ENCODE measurements at places on chromosomes 7 and 10.
A peak's percentile ranks its signal among the peaks of the same experiment; 100 is the strongest.

- peak; percentile 38 for DNase-seq
Observed at GRCh38 chr7:8179486-8179885, 82.5 kb downstream of the ICA1 start.

DNA sequence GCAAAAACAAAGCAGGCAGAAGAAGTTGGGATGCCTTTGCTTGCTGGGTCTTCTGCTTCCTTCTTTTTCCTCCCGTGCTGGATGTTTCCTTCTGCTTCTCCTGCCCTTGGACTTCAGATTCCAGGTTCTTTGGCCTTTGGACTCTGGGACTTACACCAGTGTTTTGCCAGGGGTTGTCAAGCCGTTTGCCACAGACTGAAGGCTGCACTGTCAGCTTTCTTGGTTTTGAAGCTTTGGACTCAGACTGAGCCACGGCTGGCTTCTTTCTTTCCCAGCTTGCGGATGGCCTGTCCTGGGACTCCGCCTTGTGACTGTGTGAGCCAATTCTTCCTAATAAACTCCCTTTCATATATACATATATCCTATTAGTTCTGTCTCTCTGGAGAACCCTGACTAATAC lies 11.3 kb upstream of the LCOR start:
- DNase-seq, result no peak

DNA sequence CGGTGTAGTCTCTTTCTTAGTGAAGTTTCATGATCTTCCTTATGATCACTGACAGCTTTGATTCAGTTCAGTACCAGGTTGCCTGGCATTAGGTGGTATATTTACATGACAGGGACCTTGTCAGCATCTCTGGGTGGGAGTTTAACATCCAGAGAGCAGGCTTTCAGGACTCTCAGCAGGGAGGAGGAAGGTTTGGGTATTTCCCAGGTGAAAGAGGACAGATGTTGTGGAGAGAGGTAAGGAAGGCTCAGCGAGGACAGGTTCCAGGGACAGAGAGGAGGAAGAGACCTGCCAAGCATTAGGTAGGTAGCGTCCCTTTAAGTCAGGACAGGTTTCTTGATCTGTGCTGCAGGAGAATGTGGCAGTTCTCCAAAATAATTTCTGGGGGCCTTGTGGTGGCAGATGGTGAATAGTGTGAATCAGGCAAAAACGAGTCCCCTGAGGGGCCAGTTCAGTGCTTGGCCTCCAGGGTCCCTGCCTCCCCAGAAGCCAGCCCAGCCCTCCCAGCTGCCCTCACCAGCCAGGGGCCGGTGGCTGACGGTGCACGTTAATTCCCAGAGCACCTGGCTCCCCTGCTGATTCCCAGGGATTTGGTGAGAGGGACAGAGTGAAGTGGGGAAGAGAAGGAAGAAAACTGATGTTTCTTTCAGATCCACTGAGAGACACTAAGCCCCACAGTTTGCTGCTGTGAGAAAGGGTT lies 82.0 kb downstream of the VWC2 start:
- no peak for DNase-seq

DNA sequence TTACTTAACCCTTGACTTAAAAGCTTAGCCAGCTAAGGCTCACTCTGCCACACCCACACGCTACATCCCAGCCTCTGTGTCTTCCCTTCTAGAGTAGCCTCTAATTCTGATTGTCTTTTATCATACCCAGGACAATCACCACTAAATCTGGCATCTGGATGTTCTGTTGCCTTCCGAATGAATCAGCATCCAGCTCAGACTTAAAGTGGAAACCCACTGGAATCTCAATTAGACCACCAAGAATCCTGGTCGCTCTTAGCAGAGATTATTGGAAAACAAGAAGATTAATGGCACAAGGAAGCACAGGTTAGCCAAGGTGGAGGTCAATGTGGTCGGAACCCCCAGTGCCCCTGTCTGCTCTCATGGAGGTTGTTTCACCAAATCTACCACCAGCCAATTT lies 404.2 kb upstream of the FOXK1 start:
- DNase-seq, result no peak

DNA sequence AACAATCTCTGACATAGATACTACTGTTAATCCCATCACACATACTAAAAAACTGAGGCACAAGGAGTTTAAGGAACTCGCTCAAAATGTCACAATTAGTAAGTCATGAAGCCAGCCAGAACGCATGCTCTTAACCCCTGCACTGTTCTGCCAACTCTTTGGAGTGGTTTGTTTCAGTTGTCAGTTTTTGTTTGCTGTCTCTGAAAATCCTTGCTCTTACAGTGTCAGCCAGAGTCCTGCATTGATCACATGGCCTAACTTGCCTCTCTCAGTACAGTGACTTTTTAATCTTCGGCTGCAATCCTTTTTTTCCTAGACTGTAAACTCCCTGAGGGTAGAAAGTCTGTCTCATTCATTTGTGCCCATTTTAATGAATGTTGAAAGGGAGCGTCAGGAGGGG lies 753.8 kb downstream of the AUTS2 start:
- no peak for DNase-seq

- no peak for DNase-seq
Observed at GRCh38 chr7:19508124-19508523, 200.7 kb downstream of the POLR1F start.

DNA sequence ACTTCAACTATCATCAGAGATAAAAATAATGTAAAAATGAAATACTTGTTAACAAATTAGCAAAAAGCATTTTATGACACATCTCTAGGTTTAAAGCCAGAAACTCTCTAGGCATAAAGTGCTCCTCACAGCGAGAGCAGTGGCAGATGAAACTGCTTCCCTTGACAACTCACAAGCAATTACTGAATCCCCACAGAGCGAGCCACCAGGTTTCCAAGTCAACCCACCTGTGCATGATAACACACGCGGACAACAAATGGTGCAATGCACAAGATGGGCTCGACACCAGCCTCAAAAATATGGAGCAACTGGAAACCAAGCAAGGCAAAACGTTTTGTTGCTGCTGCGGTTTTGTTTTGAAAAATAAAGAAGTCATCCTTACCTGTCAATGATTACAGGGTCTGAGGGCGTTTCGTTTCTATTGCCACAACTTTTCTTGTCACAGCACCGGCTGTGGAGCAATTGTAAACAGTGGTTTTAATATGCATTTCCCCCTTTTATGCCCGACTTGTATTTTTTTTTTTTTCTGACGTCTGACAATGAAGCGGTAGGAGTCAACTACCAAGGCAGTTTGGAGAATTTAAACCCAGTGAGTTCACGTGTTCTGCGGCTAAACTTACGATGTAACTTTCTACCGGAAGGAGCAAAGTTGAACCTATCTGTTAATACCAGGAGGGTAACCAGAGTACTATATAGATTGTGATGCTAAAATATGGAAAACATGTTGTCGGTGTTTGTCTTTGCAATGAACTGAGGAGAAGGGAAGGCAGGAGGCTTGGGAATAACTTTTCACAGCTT lies 7.0 kb downstream of the EBF3 start:
- peak; percentile 71 for DNase-seq

DNA sequence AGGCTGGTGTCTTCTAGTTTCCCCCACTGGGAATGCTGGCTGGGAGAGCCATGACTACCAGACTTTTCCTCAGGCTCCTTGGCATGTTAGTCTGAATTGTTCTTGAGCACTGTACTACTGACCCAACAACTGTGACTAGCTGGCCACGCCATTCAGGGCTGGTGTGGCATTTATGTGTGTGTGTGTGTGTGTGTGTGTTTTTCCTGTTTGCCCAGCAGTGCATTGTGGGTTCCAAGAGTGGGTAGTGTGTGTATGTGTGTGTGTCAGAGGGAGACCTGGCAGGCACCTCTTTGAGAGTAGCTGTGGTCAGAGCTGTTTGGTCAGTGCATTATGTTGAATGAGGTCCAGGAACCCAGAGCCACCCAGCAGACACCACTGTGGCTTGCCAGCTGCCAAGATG lies 9.2 kb downstream of the PCBD1 start:
- no peak for DNase-seq

DNA sequence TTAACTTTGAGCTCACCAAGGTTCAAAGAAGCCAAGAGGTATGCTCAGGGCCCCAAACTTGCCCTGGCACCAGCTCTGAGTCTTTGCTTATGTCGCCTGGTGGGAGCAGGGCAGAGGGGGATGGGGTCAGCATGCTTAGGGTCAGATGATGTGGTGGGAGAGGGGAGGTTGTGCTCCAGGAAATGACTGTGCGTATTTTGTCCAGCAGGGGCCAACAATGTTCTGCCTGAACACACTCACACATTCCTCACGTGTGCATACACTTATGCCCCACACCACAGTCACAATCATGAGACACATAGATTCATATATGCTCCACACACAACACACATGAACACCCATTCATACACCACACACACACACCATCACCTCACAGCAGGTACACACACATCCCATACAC lies 4.4 kb upstream of the RAMP3 start:
- no peak for DNase-seq

GRCh38 chr10:74593470-74593869 lies 232.9 kb upstream of the KAT6B start:
- peak; percentile 11 for DNase-seq

GRCh38 chr7:26097837-26098668 lies 53.9 kb upstream of the NFE2L3 start:
- no peak for DNase-seq

DNA sequence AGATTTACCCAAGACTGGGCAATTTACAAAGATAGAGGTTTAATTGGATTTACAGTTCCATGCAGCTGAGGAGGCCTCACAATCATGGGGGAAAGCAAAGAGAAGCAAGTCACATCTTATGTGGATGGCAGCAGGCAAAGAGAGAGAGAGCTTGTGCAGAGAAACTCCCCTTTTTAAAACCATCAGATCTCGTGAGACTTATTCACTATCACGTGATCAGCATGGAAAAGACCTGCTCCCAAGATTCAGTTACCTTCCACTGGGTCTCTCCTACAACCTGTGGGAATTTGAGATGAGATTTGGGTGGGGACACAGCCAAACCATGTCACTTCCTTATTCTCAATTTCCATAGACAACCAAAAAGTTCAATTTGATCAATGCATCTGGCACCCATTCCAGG lies 24.9 kb upstream of the NOBOX start:
- no peak for DNase-seq

GRCh38 chr7:18402488-18403183 lies 92.9 kb upstream of the HDAC9 start:
- no peak for DNase-seq

- peak; percentile 89 for DNase-seq
Observed at GRCh38 chr7:102891693-102892261, 21.0 kb upstream of the LRRC17 start.

DNA sequence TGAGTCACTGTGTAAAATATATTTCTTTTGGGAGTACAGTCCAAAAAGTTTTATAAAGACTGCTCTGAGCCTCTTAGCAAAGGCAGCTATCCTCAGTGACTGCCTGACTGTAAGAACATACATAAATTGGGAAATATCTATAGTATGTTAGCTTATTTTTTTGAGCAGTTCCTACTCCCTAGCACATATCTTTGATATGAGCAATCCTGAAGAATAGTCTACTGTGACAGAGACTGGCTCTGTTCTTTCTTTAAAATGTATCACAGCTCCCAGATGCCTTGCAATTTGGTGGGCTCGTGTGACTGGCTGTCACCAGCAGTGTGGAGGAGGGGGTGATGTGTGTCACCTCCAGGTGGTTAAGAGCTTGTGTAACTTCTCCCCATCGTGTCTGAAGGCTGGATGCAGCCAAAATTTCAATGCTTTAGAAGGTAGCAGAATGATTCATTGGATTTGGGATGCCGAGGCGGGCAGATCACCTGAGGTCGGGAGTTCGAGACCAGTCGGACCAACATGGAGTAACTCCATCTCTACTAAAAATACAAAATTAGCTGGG lies 47.9 kb downstream of the MTERF1 start:
- DNase-seq, result no peak

- DNase-seq, result peak; percentile 97
Observed at GRCh38 chr10:77524281-77524711, 113.3 kb downstream of the KCNMA1 start.

GRCh38 chr10:2047679-2048078 lies 310.4 kb upstream of the ADARB2 start:
- peak; percentile 34 for DNase-seq

- no peak for DNase-seq
Observed at GRCh38 chr7:96200740-96201139, 121.2 kb downstream of the SLC25A13 start.

GRCh38 chr10:132710746-132711612 lies 75.0 kb downstream of the NKX6-2 start:
- no peak for DNase-seq

DNA sequence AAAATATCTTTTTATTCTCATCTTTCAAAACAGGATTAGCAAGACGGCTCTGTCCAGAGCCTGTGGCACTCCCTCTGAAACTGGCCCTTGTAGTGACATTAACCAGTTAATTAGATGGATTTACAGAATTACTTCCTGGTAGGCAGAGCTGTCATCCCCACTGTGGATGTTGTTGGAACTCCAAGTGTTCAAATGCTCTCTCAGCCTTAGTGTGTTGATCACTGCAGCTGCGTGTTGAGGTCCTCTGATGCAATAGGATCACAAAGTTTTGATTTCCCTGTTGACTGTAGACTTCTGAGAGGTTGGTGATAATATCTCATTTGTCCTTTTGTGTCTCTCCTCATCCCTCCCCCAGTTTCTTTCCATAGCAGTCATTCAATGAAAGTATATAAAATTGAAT lies 117.3 kb upstream of the CDK6 start:
- peak; percentile 13 for DNase-seq

DNA sequence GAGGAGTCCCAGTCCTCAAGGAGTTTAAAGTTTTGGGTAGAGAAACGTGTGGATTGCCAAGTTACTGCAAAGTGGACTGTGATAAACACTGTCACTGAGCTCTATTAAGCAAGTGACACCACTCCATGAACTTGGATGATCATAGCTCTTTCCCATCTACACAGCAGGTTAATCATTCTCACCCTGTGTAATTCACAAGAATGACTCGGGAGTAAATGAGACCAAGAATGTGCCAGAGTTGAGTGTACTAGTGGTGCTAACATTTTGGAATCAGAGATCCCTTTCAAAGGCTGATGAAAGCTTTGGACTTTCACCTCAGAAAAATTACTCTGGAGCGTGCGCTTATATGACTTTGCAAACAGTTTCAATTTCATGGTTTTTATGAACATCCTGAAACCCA lies 80.8 kb downstream of the RBM20 start:
- DNase-seq, result no peak

GRCh38 chr10:10911471-10911921 lies 106.2 kb upstream of the CELF2 start:
- peak; percentile 94 for DNase-seq
